ENCODE measurements at places on chromosomes 4 and X. TPM values are rescaled to one million over a fixed set of nuclear protein-coding genes. Genes with fewer than 3 reads are reported as not detected.

PABPC4L gene
- total RNA-seq, result not detected

C4orf36 gene
- not detected for total RNA-seq

LDB2 gene
- not detected for total RNA-seq

NKX6-1 gene
- not detected for total RNA-seq

GAB3 gene
- 18.7 TPM for total RNA-seq

SOX3 gene
- not detected for total RNA-seq

ANKRD50 gene
- 0.11 TPM for total RNA-seq
